Stimulated activated CD8-positive, alpha-beta memory T cell treated with anti-CD3 and anti-CD28 coated beads, Interleukin-15, amount 100 ng/mL, for 48 hours (primary cell): ENCODE measurements at places on chromosomes 12 and 14.

DNA sequence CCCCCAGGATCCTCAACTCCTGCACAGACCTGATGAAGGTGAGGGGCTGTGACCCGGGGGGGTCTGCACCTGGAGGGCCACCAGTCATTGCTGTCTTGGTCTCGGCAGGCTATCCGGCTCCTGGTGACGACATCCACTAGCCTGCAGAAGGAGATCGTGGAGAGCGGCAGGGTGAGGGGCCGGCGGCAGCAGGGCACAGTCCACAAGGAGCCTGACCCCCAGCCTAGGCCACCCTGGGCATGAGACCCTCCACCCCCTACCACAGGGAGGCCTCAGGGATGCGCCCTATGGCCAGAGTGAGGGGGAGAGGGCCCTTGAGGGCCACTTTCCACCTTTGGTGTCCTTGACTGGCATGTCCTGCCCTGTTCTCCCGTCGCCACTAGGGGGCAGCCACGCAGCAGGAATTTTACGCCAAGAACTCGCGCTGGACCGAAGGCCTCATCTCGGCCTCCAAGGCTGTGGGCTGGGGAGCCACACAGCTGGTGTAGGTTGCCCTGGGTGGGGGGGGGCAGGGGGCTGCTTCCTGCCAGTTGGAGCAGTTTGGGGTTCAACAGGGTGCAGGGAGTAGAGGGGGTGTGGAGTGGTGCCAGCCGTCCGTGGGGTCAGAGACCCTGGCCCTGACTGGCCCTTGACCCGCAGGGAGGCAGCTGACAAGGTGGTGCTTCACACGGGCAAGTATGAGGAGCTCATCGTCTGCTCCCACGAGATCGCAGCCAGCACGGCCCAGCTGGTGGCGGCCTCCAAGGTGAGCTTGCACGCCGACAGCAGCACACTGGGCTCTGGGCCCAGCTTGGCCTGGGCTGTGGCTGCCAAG lies 25.0 kb downstream of the HIP1R start:
- DNase-seq = peak; percentile 60

- no peak for DNase-seq
Measured at GRCh38 chr12:39616251-39616650, 3.4 kb downstream of the ABCD2 start.

DNA sequence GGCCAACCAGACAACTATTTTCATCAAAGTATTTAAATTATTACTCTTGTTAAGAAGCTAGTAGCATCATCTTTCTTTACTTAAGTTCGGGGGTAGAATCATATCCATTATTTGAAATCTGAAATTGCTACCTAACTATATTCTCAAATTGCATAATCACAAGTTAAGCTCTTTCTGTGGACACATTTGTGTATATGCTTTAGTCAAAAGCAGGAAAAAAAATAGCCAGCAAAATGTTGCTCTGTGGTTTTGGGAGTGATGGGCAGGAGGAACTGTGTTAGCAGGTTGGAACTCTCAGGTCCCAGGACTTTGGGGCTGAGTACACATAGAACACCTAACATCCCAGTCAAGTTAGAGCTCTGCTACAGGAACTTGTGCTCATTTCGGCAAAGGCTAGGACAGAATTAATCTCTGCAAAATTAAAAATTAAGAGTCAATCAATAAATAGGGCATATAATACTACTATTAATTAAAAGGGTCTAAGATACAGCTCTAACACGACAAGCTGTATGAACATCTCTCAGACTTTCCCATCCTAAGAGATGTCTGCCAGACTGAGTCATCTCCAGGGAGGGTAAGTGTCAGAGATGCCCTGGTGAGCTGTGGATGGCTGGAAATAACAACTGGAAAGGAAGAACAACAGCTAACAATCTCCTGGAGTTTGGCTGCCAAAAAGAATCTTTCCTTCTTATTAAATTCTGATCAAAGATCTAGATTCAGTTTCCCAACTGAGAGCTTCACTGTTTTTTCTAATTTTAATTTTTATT lies 203.5 kb upstream of the GZMB start:
- DNase-seq = no peak

GRCh38 chr12:108939594-108939993 lies 59.7 kb downstream of the DAO start:
- no peak for DNase-seq

DNA sequence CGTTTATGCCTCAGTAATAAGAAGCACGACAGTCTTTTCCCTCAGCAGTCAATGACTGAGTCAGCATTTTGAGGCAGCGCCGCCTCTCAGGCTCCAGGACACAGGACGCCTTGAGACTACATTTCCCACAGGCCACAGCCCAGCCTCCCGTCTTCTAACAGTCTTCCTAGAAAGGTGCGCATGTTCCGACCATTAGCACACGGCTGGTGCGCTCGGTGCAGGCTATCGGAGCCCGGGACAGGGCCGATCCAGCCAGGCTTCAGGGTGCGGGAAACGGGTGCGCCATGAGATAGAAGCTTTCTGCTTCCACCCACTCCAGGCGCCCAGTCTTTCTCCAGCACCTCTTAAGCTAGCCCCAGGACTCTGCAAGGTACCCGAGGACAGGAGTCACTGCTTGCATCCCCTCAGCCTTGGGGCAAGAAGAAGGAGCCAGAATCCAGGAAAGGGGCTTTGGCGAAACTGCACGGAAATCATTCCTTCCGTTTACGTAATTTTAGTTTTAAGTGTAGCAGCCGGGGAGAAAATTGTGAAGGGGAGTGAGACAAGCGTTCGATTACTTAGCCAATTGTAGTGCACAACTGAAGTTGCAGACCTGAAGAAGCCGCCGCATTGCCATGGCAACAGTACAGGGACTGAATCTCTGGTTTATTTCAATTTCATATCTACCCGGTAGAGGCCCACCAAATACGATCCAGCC lies 54.0 kb downstream of the ZNF641 start:
- DNase-seq = peak; percentile 41

DNA sequence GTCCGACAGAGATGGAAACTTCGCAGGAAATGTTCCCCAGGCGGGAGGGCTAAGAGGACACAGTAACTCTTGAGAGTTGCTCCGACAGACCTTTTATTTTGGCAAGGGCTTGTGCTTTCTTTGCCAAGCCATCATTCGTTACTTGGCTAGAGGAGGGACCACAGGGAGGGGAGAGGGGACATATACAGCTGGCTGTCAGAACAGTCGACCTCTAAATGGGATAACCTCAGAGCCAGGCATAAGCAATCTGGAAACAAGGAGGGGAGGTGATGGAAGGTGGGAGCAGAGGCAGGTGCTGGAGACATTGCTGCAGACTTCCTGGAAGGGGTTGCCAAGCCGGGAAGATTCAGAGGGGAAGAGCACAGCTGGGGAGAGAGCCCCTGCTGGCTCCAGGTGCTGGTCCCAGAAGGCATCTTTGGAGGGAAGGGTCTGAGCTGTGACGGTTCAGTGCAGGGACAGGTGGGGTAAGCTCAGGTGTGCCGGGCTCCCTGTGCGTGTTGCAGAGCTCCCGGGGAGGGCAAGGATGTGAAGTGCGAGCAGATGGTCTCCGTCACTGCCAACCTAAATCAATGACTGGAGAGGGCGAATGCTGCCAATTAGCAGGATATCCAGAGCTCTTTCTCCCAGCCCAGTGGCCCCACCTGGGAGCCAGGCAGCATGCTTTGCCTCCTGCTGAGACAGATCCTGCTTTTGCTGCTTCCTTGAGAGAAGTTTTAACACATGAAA lies 50.1 kb downstream of the CHST11 start:
- DNase-seq = no peak

DNA sequence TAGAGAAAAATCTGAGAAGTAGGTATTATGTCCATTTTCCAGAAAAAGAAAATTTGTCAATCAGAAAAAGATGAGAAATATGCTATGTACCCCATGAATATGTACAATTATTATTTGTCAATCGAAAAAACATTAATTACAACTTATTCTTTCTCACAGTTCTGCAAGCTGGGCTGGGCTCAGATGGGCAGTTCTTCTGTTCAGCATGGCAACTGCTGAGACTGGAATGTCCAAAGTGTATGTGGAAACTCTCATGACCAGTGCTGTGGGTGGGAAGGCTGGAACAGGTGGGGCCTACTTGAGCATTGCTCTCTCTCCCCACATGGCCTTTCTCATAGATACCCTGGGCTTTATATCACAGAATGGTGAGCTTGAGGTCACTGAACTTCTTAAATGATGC lies 450.3 kb upstream of the TBX3 start:
- DNase-seq = no peak

- DNase-seq = no peak
Measured at GRCh38 chr14:21653331-21653885, at the start of gene OR4E2. Gene OR4E2 (plus strand): TSS chr14:21653835. CDS start chr14:21665083, 11,248 bp downstream.

DNA sequence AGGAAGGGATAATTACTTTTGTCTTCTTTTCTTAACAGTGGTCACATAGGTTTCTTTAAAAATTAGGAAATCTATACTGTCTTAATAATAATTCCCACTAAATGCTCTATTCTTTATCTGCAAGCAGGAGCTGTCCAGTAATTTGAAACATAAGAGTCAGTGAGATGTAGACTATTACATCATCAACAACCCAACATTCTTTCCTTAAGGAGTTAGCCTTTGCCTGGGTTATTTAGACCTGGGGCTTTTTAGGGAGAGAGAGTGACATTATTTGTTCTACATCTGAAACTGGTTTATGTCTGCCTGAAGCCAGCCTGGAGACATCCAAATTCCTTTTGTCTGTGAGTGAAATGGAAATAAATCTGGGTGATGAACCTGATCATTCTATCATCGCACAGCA lies 294.4 kb downstream of the TMTC2 start:
- no peak for DNase-seq

GRCh38 chr12:123997033-123997822 lies 24.2 kb downstream of the ZNF664 start:
- no peak for DNase-seq

DNA sequence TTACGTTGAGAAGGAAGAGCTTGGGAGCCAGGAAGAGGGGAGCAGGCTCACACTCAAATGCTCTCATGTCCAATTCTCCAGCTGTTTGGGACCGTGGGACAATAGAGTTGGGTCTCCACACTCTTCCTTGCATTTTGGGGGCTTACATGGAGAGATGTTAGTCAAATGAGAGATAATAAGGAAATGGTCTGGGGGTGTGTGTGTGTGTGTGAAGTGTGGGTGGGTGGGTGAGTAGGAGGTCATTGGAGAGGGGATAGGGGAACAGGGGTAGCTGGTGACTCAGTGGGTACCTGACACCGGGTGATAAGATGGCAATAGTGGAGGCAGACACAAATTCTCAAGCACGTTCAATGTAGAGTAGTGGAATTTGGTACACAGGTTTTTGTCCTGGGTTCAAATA lies 68.0 kb downstream of the B4GALNT3 start:
- DNase-seq = no peak

GRCh38 chr12:54300732-54301427 lies at the start of gene NFE2:
Gene NFE2 (minus strand): TSS chr12:54301015. CDS start chr12:54295248, 5,767 bp downstream.
- DNase-seq = no peak

- no peak for DNase-seq
Measured at GRCh38 chr12:109087250-109087649, 6.0 kb downstream of the ALKBH2 start.

DNA sequence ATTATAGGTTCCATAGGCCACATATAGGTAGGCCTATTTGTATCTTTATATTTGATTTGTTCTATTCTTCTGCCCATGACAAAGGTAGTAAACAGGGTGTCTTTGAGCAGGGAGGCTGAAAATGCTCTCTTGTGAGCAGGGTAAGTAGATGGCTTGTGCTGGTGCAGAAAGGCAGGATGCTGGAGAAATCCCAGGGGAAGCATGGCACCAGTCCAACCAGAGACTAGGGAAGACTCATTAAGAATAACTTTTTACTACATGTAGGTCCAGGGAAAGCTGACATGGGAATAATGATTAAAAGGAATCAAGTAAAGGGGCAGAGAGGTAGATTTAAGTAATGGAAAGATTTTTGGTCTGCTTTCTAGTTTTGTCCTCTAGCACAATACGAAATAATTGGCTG lies 245.0 kb downstream of the RGS6 start:
- DNase-seq = no peak

GRCh38 chr14:29442696-29443095 lies 485.0 kb downstream of the PRKD1 start:
- DNase-seq = no peak

GRCh38 chr12:110862329-110862728 lies 15.5 kb downstream of the CCDC63 start:
- no peak for DNase-seq

DNA sequence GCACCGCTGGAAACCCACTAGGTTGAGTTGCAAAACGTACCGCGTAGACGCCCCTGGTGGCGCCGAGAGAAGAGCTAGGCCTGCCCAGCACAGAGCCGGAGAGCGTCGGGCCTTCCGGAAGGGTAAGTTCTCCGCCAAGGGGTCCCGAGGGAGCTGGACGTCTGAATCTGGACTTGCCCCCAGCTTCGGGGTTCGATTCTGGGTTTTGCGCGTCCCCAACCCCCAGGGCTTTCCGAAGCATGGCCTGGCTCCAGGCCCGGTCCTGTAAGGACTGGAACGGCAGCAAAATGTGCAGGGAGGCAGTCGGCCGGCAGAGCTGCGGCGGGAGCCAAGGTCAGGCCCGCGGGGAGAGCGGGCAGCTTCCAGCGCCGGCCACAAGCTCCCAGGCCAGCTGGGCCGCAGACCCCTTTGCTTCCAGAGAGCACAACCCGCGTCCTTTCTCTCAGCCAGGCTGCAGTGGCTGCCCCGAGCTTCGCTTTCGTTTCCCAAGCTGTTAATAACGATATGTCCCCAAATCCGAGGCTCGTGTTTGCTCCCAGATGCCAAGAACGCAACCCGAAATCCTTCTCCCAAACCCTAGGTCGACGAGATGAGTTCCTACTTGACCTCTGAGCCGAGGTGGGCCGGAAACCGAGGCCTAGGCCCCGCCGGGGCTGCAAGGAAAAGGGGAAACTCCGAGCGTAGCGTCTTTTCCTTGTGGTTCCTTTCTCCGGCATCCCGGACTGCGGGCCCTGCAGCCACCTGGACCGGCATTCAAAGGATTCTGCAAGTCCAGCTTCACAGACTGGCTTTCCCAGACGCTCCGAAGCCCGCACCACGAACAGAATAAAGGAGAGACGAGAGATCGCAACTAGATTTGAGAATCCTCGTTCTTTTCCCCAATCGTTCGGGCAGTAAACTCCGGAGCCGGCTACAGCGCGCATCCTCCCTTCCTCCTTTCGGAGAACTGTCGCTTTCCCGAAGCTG lies 3.2 kb upstream of the TBX5 start:
- no peak for DNase-seq

GRCh38 chr12:76074701-76075336 lies 9.7 kb downstream of the NAP1L1 start:
- DNase-seq = no peak

DNA sequence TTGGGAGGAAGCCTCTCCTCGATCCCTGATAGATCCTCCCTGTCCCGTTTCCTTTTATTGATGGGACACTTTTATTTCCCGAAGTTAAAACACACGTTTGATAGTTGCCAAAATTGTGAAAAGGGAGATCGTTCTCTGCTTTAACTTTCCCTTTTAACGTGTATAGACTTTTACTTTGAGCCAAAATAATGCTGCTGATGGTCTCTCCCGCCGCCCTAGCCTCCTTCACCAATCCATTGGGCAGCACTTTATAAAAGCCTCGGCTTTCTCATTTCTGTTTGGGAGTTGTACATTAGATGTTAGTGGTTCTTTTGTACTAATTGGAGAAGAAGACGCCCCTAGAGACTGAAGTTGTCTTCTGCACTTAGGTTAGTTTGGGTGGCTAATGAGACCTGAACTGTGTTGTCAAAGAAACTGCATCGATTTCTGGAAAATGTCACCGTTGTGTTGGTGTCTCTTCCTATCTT lies 1.4 kb downstream of the TMTC2 start:
- no peak for DNase-seq

GRCh38 chr12:125129179-125129571 lies 63.9 kb downstream of the AACS start:
- DNase-seq = no peak

GRCh38 chr12:14560904-14561574 lies 6.6 kb downstream of the PLBD1 start:
- no peak for DNase-seq
